ENCODE measurements at places on chromosomes 16 and 17.

- no peak for DNase-seq
These were observed 18.2 kb upstream of the RASL10B start for GRCh38 chr17:35713069-35713728.

DNA sequence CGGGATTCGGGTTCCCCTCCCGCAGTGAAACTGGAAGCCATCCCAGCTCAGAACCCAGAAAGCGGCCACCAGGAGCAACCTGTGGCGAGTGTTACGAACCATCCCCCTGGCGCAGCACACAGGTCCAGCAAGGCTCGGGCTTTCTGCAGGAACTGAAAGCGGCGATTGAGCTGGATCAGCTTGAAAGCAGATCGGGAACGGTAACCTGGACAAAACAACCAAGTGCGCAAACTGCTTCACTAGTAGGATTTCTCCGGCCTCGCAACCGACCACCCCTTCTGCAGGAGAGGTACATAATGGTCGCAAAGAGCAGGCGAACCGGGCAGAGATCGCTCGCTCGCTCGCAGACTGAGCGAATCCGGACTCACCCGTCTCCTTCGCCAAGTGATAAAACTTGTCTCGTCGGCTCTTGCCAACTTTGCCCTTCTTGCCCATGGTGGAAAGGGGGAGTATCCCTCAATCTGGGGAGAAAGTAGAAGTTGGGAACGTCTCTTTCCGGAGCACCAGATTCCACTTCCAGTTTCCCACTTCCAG is 696 bp upstream of the PSMC5 start:
- no peak for DNase-seq

- DNase-seq: no peak
These were observed 77.0 kb downstream of the NTN1 start for GRCh38 chr17:9098242-9098825.

GRCh38 chr17:4499431-4500190 is 930 bp downstream of the SPNS2 start:
- no peak for DNase-seq

GRCh38 chr17:45073414-45074070 is 12.4 kb downstream of the NMT1 start:
- DNase-seq: no peak

DNA sequence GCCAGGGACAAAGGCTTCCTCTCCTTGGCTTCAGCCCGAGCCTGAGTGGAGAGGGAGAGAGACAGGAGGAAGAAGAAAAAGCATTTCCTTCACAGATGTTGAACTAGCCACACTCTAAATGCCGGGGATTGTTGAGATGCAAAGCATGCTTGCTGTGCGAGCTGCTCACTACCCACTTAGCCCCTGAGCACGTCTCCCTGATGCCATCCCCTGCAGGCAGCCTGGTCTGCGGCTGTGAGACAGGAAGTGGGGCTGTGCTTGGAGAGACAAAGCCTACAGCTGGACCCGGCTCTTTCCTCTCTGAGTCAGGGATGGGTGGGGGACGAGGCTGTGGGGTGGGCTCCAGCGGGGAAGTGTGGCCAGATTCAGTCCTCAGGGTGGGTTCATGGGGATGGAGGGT is 13.7 kb downstream of the WNT9B start:
- DNase-seq: no peak

DNA sequence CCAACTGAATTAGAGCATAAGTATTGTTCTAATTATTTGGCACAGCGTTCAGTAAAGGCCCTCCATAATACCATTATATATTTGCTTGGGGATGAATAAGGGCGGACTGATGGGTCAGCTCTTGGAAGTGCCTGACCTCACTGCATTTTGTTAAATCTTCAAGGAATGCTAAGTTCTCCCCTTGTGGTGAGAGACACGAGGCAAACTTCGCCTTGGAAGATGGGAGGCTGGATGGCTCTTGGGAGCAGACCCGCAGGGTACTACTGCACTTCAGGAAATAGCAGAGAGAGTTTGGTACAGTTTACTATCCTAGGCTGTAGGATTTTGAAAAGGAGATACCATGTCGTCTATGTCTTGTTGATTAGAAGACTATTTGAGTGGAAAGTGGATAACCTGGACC is 87.0 kb upstream of the RPRML start:
- DNase-seq: no peak

DNA sequence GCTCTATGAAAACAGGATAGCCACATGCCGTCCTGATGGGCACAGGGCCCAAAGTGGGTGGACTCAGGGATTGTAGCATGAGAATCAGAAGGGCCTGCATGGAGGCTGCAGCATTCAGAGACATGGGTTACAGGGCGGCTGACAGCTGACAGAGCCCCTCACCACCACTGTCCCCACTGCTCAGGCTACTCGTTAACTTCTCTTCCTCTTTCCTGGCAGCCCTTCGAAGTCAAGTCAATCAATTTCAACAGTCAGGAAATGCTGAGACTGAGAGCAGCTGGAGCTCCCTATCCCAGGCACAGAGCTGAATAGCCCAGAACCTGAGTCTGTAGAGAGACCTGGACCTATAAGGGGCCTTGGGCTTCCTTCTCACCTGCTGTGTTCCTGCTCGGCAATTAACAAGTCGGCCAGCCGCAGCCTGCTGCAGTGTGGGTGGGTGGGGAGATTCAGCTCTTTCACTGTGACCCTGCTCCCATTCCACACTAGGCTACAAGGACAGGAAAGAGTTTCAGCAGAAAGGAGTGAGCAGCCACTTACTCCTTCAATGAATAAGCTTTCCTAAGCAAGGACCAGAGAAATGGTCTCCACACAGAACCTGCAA is 76.9 kb downstream of the TEX14 start:
- DNase-seq: no peak
